ENCODE measurements at places on chromosomes 2 and 18. TPM values are rescaled to one million over a fixed set of nuclear protein-coding genes. Genes with fewer than 3 reads are reported as not detected.

GRCh38 chr18:7467708-7468466, 99.2 kb upstream of the PTPRM start:
- no peaks in the 10 kb centered on the region for H3K27me3 ChIP-seq
- no peak overlapping the region for H3K4me3 ChIP-seq
- no peaks in the 10 kb centered on the region for H3K36me3 ChIP-seq

GRCh38 chr2:136206613-136207012, 88.7 kb upstream of the CXCR4 start:
- H3K27ac ChIP-seq, result no peak overlapping the region
- no peaks in the 10 kb centered on the region for H3K4me1 ChIP-seq
- no peak overlapping the region for H3K4me3 ChIP-seq
- no peaks in the 10 kb centered on the region for H3K36me3 ChIP-seq
- DNase-seq, result no peak
- H3K27me3 ChIP-seq, result no peaks in the 10 kb centered on the region

DNA sequence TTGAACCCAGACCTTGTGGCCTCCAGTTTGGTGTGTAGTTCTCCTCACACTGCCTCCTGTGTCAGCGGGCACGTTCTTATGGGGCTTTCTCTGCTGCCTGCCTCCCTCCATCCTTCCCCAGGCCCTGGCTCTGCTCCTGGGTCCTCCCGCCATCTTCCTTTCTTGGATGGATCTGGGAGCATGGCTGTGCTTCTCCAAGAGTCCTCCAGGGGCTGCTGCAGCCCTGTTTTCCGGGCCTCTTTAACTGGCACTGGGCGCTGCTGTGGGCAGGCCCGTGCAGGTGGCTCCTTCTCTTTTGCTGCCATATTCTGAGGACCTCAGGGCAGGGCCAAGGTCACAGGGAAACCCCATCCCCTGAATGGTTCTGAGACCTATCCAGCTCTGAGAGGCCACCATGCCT, 17.8 kb downstream of the THNSL2 start:
- no peak overlapping the region for H3K27ac ChIP-seq
- no peaks in the 10 kb centered on the region for H3K36me3 ChIP-seq
- H3K4me1 ChIP-seq, result no peaks in the 10 kb centered on the region
- DNase-seq, result no peak

DNA sequence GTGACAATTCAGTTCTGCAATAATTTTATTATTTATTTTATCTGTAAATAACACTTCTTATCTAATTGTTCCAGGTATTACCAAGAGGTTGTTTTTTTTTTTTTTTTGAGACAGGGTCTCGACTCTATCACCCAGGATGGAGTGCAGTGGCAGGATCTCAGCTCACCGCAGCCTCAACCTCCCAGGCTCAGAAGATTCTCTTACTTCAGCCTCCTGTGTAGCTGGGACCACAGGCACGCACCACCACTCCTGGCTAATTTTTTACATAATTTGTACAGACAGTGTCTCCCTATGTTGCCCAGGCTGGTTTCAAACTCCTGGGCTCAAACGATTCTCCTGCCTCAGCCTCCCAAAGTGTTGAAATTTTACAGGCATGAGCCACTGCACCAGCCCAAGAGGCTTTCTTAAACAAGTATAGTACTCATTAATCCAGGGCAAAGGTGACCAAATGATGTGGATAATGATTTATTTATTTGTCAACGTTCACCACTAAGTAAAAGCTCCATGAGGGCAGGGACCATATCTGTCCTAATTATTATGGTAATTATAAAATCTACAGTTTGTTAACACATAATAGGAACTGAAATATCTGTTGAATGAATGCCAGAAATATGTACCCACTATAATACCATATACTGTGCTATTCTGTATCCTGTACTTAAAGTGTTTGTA, 12.0 kb downstream of the STK17B start:
- no peak for DNase-seq
- no peak overlapping the region for H3K27ac ChIP-seq
- H3K36me3 ChIP-seq, result no peaks in the 10 kb centered on the region
- H3K4me3 ChIP-seq, result no peak overlapping the region
- no peaks in the 10 kb centered on the region for H3K27me3 ChIP-seq

GRCh38 chr2:164954186-164954585, 1.1 kb downstream of the SLC38A11 start:
- H3K27me3 ChIP-seq, result no peaks in the 10 kb centered on the region
- no peak overlapping the region for H3K27ac ChIP-seq
- DNase-seq, result no peak

GRCh38 chr2:162768656-162769055, 69.9 kb downstream of the KCNH7 start:
- H3K4me3 ChIP-seq, result no peak overlapping the region
- no peaks in the 10 kb centered on the region for H3K36me3 ChIP-seq
- H3K27me3 ChIP-seq, result no peaks in the 10 kb centered on the region

DNA sequence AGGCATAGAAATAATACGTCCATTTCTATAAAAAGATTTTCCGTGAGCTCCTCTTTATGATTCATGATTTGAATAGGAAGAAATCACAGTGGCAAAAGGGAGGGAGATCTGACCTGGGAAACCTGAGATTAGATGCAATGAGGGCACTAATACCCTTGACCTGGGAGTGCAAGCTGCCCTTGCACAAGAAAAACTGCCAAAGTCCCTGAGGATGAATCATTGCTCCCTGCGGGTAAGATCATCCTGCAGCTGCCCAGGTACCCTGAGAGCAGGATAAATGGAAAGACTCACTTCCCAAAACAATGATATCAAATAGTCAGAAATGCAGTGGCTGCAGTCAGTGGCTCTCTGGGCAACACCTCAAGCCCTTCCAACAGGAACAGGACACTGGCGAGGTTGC, 11.6 kb downstream of the FHL2 start:
- H3K4me3 ChIP-seq, result no peak overlapping the region
- no peaks in the 10 kb centered on the region for H3K27me3 ChIP-seq
- H3K27ac ChIP-seq, result no peak overlapping the region
- no peak for DNase-seq
- peaks cover 3% of the 10 kb centered on the region for H3K36me3 ChIP-seq

DNA sequence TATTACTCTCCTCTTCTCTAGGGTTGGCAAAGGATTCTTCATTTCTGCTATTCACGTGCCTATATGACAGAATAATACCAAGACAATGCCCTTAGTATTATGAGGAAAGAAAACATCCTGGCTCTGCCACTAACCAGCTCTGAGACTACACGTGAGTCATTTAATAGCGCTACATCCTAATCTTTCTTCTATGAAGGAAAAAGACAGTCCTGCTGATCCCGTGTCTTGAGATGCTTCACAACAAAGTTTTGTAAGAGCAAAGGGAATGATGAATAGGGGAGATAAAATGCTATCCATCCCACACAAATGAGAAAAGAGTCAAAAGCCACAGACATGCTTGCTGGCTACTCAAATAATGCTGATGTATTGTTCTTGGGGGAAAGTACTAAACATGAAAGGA, 152.8 kb downstream of the PID1 start:
- DNase-seq, result no peak
- H3K27me3 ChIP-seq, result no peaks in the 10 kb centered on the region
- H3K36me3 ChIP-seq, result no peaks in the 10 kb centered on the region
- H3K4me1 ChIP-seq, result peaks cover 2% of the 10 kb centered on the region
- H3K4me3 ChIP-seq, result no peak overlapping the region
- H3K27ac ChIP-seq, result no peak overlapping the region

DNA sequence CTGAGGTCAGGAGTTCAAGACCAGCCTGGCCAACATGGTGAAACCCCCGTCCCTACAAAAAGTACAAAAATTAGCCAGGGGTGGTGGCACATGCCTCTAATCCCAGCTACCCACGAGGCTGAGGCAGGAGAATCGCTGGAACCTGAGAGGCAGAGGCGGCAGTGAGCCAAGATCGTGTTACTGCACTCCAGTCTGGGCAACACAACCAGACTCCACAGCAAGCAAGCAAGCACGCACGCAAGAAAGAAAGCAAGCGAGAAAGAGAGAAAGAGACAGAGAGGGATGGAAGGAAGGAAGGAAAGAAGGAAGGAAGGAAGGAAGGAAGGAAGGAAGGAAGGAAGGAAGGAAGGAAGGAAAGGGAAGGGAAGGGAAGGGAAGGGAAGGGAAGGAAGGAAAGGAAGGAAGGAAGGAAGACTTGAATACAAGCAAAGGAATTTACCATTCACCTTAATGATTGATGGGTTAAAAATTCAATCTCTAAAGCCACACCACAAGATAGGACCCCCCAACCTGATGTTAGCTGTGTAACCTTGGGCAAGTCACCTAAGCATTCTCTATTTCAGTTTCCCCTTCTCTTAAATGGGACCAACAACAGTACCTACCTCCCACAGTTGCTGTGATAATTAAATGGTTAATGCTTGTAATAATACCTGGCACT, 181.7 kb downstream of the ATAD2B start:
- no peaks in the 10 kb centered on the region for H3K36me3 ChIP-seq
- DNase-seq, result no peak
- no peak overlapping the region for H3K27ac ChIP-seq
- H3K27me3 ChIP-seq, result no peaks in the 10 kb centered on the region
- no peak overlapping the region for H3K4me3 ChIP-seq

DNA sequence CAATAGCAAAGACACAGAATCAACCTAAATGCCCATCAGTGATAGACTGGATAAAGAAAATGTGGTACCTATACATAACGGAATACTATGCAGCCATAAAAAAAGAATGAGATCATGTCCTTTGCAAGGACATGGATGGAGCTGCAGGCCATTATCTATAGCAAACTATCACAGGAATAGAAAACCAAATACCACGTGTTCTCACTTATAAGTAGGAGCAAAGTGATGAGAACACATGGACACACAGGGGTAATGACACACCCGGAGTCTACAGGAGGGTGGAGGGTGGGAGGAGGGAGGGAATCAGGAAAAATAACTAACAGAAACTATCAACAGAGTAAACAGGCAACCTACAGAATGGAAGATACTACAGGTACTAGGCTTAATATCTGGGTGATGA, 46.6 kb upstream of the MAL start:
- H3K27me3 ChIP-seq, result no peaks in the 10 kb centered on the region
- H3K4me1 ChIP-seq, result no peaks in the 10 kb centered on the region
- no peak overlapping the region for H3K27ac ChIP-seq
- DNase-seq, result no peak

DNA sequence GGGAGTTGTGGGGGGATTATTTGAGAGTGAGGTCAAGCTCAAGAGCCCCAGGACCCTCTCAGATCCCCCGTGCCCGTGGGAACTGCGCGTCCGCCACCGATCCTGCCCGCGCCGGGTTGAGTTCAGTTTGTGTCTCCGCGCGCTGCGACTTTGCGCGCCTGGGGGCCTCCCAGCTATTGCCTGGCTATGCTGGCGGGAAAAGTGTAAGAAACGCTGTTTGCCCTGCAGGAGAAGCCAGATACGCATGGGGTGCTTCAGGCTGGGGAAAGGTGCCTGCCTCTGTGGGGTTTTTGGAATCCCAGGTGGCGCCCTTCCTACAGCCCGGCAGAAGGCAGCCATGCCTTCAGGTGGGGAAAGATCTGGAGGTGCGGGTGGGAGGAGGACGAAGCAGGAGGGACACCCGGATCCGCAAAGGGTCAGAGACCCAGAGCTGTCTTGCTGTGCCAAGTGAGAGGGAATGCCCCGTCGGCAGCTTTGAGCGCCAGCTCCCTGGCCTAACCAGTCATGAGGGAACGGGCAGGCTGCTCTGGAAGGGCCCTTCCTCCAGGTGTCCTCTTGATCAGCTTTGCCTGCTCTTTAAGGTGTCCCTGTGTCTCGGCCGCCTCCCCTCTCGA, 22.5 kb downstream of the TEX44 start:
- H3K36me3 ChIP-seq, result no peaks in the 10 kb centered on the region
- H3K27me3 ChIP-seq, result no peaks in the 10 kb centered on the region
- no peak for DNase-seq
- H3K4me1 ChIP-seq, result no peaks in the 10 kb centered on the region

- DNase-seq, result no peak
- no peaks in the 10 kb centered on the region for H3K36me3 ChIP-seq
- no peak overlapping the region for H3K4me3 ChIP-seq
- H3K27me3 ChIP-seq, result no peaks in the 10 kb centered on the region
- H3K27ac ChIP-seq, result no peak overlapping the region
- no peaks in the 10 kb centered on the region for H3K4me1 ChIP-seq
Observed at GRCh38 chr2:23283653-23284052, 101.3 kb upstream of the KLHL29 start.

The RESP18 gene
- not detected for total RNA-seq

The TMEFF2 gene
- total RNA-seq, result 0.12 TPM

The CCDC150 gene
- total RNA-seq, result 1.6 TPM

The GCG gene
- total RNA-seq, result not detected

The STON1 gene
- total RNA-seq, result 28.6 TPM

The UGT1A6 gene
- total RNA-seq, result not detected

The TIGD1 gene
- 3.3 TPM for total RNA-seq
